Activated CD4-positive, alpha-beta T cell treated with anti-CD3 and anti-CD28 coated beads, Interleukin-2, amount 50 U/mL, for 1 hour (primary cell): ENCODE measurements at places on chromosomes 5 and 9.

- no peak for DNase-seq
Observed at GRCh38 chr5:141485321-141486055, 658 bp downstream of the PCDHGC4 start.

DNA sequence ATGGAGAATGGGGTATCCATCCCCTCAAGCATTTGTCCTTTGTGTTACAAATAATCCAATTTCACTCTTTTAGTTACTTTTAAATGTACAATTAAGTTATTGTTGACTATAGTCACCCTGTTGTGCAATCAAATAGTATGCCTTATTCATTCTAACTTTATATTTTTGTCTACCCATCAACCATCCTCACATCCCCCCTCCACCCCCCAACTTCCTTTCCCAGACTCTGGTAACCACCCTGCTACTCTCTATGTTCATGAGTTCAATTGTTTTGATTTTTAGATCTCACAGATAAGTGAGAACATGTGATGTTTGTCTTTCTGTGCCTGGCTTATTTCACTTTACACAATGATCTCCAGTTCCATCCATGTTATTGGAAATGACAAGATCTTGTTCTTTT is 15.4 kb upstream of the RANBP17 start:
- no peak for DNase-seq

- DNase-seq = no peak
Observed at GRCh38 chr9:19903076-19903475, 114.2 kb upstream of the SLC24A2 start.

GRCh38 chr9:96617439-96618185 is 2.0 kb downstream of the CDC14B start:
- DNase-seq = no peak

GRCh38 chr5:163759000-163759704 is 253.7 kb downstream of the MAT2B start:
- DNase-seq = no peak

DNA sequence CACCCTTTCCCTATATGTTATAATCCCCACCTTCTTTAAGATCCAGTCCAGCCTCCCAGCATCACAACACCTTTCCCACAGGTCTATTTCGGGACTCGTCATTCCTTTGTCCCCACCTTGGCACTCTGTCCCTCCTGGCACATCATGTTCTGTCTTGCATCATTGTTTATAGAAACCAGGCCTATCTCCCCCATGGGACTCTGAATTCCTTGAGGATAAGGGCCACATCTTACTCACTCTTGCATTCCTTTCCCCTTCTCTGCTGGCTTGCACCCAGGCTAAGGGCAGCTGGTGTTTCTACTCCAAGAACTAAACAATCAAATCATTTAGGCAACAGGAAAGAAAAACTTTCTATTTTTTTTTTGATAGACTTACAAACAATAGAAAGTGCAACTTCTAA is 205.7 kb downstream of the AGTPBP1 start:
- DNase-seq = no peak

- DNase-seq = no peak
Observed at GRCh38 chr5:14003936-14004335, 59.4 kb upstream of the DNAH5 start.

DNA sequence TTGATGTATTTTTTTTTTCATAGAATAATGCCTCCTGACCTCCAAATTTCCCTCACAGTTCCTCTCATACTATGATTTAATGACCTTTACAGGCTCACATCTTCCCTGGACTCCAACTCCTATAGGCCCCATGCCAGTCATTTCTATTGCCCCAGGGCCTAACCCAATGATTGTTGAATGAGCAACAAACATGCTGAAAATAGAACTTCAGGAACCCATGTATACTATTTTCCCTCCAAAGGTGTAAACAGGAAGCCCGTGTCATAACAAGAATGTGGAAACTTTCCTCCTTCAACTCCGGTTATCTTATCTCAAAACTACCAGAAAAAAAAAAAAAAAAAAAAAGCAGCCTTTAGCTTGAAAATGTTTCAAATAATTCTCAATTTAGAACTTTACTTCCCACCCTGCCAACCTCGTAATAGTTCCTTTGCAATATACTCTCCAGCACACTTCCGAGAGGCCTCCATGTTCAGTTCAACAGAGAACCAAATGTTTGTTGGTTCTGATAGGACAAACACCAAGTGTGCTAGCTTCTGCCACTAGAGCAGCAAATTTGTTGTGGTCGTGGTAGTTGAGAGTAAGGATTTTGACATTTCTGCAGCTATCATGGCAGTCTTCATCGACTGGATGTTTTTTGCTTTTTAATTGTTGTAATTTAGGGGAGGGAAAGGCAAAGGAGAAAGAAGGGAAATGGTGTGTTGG is 25.8 kb downstream of the TRPM6 start:
- no peak for DNase-seq

- peak; percentile 17 for DNase-seq
Observed at GRCh38 chr5:38556599-38557307, at the start of gene LIFR. LIFR (minus strand) TSS chr5:38556646; CDS start chr5:38530647, 25,999 bp downstream.

- no peak for DNase-seq
Observed at GRCh38 chr5:166595274-166595951, 1696.0 kb upstream of the WWC1 start.

DNA sequence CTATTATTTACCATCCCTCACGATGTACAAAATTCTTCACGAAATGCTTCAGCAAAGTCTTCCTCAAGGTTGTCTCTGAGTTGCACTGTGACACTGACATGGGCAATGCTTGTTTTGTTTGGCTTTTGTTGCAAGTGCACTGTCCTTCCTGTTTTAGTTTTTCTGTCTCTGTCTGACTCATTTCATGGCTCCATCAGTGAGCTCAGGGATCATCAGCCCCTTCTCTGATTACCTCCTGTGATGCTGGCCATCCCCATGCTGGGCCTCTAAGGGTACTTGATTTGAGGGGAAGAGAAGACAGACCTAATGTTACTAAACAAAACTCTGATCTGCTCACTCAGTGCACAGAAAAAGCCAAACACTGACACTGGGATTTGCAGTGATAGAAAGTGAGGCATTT is 37.6 kb upstream of the STX17 start:
- no peak for DNase-seq

DNA sequence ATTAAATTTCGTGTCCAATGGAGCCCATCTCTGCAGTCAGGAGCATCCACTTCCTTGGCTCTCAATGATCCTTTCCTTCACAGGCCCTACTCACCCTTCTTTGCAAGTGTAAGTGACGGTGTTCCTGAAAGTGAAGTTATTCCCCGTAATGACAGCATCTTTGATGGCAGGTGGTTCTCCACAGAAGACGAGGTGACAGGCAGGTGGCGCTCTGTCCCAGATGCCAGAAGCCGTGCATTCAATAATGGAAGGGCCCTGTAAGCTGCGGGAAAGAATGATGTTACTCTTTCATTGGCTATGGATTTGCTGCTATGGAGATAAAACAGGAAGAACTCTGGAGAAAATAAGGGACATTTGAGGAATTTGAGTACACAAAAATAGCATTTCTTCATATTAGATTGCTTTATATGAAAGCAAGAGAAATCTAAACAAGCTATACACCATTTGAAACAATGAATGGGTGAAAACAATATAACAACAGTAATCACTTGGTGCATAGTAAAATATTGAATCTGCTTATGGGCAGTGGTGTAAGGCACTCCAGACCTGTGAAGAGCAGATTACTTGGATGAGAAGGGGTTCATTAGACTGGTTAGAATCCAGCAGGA is 89.9 kb upstream of the TXNDC8 start:
- DNase-seq = no peak

GRCh38 chr9:70398145-70398556 is 16.3 kb downstream of the KLF9 start:
- no peak for DNase-seq

GRCh38 chr5:155303120-155303519 is 289.6 kb downstream of the KIF4B start:
- DNase-seq = no peak

DNA sequence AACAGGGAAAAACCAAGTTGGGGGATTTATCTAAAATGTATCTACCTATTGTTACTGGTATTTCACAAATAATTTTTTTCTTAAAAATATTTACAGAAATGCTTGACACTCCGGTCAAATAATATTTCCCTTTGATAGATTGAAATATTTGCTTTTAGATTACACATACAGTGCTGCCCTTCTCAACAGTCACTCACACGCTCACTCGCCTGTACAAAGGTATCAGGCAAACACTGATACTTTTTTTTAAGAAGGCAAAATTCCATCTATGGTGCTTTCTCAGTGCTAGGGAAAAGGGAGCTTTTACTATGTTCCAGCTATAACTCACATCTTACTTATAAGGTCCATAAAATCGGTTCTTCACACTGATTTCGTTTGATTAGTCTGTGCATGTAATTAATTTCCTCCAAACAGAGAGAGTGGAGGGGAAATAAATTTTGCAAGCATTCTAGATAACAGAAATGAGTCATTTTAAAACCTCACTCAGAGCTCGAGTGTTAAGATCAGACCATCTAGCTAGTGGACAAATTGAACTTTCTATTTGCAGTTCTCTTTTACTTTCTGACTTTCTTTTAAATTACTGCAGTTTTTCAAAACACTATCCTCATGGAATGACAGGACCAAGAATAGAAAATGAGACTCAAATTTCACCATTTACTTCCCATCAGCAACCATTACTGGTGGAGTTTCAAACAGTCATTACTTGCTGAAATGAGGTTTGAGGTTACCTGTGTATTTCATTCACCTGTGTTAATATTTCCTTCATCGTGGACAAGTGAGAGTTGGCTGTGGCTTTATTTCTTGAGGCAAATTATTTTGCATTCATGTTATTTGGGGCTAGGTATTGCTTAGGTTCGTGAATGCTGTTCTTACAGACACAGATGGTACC is 273.2 kb downstream of the RAB3C start:
- DNase-seq = no peak

GRCh38 chr5:57529864-57530263 is 47.3 kb upstream of the ACTBL2 start:
- no peak for DNase-seq

DNA sequence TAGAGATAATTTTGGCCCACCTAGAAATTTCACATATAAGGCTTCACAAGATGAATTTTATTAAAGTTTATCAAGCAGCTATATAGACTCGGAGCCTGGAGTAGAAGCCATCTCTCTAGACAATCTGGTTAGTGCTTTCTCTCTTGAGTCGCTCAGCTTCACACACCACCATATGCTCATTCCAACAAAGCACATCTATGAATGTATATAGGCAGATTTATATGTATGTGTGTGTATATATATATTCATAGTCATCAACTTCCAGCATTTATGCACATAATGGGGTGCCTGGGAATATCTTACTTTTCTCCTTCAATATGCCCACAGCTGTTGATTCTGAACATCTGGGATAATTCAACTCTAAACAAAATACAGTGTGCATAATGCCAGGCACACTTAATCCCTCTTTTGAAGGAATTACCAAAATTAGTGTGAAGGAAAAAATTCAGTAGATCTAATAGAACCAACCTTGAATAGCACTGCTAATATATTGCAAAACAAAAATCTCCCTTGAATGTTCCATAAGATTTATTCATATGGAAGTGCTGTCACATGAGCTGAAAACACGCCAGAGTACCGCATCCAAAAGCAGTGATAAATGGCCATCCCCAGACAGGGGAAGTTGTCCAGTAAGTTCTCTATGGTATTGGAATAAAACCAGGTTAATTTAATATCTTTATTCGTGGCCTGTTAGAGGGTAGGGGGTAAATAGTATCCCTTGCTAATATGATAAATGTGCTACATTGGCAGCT is 56.0 kb upstream of the MOCS2 start:
- DNase-seq = no peak

GRCh38 chr9:98801561-98801960 is 5.2 kb upstream of the ANKS6 start:
- DNase-seq = no peak

DNA sequence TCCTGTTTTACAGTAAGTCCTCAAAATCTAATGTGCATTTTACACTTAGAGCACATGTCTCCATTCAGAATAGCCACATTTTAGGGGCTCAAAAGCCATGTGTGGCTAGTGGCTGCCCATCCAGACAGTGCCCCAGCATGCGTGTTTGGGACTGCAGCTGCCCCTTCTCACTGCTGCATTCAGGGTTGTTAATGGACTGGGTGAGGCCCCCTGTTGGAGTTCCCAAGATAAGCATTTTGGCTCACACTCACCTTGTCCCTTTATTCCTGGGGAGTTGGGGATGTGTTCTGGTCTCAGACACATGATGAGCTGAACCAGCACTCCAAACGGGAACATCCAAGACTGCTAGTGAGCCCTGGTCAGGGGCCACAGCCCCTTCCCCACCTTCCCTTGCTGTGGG is 22.2 kb upstream of the ZNF366 start:
- DNase-seq = no peak

- DNase-seq = no peak
Observed at GRCh38 chr5:113022661-113023060, 46.1 kb downstream of the DCP2 start.

GRCh38 chr9:37650873-37651768 is at the start of gene FRMPD1:
FRMPD1 (plus strand) TSS chr9:37650954; CDS start chr9:37692642, 41,688 bp downstream.
- peak; percentile 52 for DNase-seq

- DNase-seq = no peak
Observed at GRCh38 chr5:10351199-10351905, 2.1 kb upstream of the MARCHF6 start.

DNA sequence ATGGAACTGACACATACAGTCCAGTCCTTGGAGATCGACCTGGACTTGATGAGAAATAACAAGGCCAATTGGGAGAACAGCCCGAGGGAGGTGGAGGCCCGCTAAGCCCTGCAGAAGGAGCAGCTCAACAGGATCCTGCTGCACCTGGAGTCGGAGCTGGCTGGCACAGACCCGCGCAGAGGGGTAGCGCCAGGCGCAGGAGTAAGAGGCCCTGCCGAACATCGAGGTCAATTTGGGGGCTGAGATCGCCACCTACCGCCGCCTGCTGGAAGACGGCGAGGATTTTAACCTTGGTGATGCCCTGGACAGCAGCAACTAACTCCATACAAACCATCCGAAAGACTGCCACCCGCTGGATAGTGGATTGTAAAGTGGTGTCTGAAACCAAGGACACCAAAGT is 1610.1 kb upstream of the ACO1 start:
- no peak for DNase-seq

DNA sequence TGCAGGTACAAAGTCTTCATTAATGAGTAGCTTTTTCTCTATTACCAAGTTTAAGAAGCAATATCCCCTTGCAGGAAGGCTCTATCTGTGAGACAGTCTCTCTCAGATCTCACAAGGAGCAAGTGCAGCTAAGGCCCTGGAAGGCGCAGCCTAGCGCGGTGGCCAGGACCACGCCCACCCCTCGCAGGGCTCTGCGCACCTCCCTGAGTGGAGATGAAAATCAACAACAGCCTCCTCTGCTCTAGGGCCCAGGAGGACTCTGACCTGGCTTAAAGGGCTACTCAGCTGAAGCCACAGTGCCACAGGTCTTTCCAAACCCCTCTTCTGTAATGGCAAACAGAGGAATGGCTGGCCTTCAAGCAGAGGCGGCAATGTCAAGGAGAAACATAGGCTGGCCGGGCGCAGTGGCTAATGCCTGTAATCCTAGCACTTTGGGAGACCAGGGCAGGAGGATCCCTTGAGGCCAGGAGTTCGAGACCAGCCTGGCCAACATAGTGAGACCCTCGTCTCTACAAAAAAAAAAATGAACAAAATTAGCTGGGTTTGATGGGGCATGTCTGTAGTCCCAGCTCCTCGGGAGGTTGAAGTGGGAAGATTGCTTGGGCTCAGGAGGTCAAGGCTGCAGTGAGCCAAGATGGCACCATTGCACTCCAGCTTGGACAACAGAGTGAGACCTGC is 11.9 kb downstream of the SEC16A start:
- DNase-seq = no peak

GRCh38 chr5:163005949-163006348 is 431.4 kb upstream of the CCNG1 start:
- no peak for DNase-seq
